ENCODE measurements at places on chromosomes 16 and 17.
A peak's percentile ranks its signal among the peaks of the same experiment; 100 is the strongest.

DNA sequence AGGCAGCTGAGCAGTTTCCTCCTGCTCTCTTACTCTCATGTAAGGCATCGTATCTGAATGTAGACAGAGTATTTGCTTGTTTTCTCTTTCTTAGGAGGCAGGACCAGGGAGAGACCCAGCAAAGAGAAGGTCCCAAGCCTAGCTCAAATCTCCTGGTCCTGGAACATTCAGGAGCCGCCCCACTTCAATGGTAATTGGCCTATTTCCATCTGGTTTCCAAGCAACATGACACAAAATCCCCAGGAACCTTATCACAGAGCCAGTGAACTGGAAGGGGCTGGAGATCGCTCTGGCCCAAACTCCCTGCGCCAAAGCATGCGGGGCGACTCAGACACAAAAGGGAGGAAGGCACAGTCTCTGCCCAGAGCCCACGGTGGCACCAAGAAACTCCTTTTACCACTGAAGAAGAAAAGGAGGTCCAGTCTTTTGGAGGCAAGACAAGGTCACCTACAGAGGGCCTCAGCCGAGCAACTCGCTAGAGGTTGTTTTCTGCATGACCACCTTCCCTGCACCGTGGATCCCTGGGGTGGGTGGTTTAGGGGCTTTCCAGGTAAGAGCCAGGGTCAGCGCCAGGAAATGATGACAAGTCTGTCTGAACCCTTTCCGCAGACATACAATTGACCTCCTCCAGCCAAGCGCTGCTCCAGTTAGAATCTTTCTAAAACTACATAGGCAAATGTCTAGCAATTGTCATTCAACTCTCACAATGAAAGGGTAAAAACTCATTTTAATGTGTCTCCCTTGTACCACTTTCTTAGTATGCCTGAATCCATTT lies 394.7 kb downstream of the SOX9 start:
- no peak for DNase-seq

- DNase-seq, result no peak
These were observed at the start of gene MMP28 for GRCh38 chr17:35795007-35795870. Gene MMP28 (minus strand): TSS chr17:35795641. CDS start chr17:35795377, 264 bp downstream.

GRCh38 chr17:58531661-58532554 lies 17.5 kb upstream of the MTMR4 start:
- DNase-seq, result peak; percentile 27

- DNase-seq, result peak; percentile 36
These were observed 7.2 kb upstream of the EIF4A3 start for GRCh38 chr17:80154166-80154565.

- DNase-seq, result no peak
These were observed 38.7 kb downstream of the PKD1 start for GRCh38 chr16:2096853-2097595.

DNA sequence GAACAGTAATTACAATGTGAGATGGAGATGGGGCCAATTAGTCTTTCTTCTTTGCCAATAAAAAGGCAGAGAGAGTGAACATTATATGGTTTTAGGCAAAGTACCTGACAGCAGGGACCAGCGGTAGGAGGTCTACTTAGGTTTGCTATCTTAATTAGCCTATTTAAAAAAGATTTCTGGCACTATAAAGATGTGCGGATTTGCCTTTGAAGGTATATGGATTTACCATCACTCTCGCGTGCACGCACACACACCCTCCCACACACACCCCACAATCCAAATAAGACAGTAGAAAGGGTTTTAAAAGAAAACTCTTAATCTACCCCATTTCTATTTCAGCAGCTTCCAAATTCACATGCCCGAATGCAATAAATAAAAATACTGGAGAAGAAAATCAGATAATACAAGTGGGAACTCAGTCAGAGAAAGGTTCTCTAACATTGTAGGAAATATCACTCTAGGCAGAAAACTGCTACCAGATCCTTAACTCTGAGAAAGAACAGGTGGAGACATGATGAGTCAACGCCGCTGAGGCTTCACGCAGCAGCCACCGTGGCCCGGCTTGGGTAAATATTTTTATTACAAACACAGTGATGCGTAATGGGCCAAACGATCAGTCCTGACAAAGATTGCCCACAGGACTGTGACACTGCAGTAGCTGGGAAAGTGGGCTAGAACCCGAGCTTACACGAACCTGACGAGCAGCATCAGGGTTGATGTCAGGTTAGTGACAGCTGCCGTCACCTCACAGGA lies 66.6 kb upstream of the AXIN2 start:
- DNase-seq, result no peak

DNA sequence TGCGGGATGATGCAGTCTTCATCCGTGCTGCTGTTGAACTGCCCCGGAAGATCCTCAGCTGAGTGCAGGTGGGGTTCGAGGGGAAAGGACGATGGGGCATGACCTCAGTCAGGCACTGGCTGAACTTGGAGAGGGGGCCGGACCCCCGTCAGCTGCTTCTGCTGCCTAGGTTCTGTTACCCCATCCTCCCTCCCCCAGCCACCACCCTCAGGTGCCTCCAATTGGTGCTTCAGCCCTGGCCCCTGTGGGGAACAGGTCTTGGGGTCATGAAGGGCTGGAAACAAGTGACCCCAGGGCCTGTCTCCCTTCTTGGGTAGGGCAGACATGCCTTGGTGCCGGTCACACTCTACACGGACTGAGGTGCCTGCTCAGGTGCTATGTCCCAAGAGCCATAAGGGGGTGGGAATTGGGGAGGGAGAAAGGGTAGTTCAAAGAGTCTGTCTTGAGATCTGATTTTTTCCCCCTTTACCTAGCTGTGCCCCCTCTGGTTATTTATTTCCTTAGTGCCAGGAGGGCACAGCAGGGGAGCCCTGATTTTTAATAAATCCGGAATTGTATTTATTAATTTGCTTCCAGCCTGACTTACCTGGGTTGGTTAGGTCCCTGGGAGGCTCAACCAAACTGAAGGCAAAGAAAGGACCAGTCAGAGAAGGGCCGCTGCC lies 5.8 kb downstream of the TRAF4 start:
- DNase-seq, result no peak

All from OCI-LY7 (cell line).